Activated T-helper 17 cell treated with anti-CD3 and anti-CD28 coated beads, Interleukin-2, amount 50 U/mL, for 72 hours (primary cell): ENCODE measurements at places on chromosomes 13 and 19.

- ATAC-seq, result no peak
Observed at GRCh38 chr19:29420065-29420464, 105.7 kb upstream of the VSTM2B start.

DNA sequence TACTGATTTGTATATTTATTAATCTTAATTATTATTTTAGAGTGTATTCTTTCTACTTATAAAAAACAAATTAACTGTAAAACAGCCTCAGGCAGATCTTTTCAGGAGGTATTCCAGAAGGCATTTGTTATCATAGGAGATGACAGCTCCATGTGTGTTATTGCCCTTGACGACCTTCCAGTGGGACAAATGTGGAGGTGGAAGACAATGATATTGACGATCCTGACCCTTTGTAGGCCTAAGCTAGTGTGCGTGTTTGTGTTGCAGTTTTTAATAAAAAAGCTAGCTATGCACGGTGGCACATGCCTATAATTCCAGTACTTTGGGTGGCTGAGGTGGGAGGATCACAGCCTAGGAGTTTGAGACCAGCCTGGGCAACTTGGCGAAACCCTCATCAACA lies 46.7 kb downstream of the NDFIP2 start:
- ATAC-seq, result no peak

DNA sequence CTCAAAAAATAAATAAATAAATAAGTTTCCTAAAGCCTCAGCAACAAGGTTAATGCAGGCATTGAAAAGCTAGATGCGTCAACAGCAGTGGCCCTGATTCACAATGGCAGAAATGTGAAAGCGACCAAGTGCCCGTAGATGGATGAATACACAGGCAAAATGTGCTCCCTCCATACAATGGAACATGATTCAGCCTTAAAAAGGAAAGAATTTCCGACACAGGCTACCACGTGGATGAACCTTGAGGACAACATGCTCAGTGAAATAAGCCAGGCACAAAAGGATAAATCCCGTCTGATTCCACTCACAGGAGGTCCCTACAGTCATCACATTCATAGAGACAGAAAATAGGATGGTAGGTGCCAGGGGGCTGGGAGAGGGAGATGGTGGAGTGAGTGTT lies 31.7 kb downstream of the INSR start:
- ATAC-seq, result no peak

- no peak for ATAC-seq
Observed at GRCh38 chr19:39727070-39727800, 10.6 kb downstream of the CLC start.

DNA sequence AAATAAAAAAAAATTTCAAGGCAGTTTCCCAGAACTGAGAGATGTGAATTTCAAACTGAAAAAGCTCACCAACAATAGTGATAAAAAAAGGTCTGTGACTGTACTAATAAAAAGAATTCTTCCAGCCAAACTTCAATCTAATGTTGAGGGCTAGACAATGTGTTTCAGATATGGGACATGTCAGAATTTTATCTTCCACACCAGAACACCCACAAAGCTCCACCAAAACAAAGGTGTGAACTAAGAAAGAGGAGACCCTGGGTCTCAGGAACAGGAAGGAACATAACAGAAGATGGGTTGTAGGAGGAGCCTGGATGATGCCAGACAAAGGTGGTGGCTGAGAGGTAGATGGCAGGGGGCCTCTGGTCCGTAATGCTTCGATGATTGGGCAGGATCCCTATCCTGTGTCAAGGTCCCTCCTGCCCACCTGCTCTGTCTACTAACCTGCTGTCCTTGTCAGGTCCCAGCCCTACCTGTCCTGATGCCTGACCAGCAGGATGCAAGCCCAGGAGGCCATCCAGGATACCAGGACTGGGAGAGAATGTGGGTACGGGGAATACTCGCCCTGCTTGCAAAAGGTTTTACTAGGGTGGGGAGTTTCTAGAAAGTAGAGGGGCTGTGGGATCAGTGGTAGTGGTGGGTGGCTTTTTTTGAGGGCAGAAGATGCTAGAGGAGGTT lies 4.5 kb downstream of the MZF1 start:
- ATAC-seq, result no peak
